KBM-7 (cell line): ENCODE measurements at places on chromosomes 4 and X.
A peak's percentile ranks its signal among the peaks of the same experiment; 100 is the strongest.

- DNase-seq: no peak
Observed at GRCh38 chr4:82773057-82773456, 25.5 kb downstream of the SCD5 start.

GRCh38 chrX:115940888-115941332 lies 229.6 kb upstream of the AGTR2 start:
- DNase-seq: peak; percentile 70

- no peak for DNase-seq
Observed at GRCh38 chrX:10986616-10987015, 124.5 kb upstream of the HCCS start.

DNA sequence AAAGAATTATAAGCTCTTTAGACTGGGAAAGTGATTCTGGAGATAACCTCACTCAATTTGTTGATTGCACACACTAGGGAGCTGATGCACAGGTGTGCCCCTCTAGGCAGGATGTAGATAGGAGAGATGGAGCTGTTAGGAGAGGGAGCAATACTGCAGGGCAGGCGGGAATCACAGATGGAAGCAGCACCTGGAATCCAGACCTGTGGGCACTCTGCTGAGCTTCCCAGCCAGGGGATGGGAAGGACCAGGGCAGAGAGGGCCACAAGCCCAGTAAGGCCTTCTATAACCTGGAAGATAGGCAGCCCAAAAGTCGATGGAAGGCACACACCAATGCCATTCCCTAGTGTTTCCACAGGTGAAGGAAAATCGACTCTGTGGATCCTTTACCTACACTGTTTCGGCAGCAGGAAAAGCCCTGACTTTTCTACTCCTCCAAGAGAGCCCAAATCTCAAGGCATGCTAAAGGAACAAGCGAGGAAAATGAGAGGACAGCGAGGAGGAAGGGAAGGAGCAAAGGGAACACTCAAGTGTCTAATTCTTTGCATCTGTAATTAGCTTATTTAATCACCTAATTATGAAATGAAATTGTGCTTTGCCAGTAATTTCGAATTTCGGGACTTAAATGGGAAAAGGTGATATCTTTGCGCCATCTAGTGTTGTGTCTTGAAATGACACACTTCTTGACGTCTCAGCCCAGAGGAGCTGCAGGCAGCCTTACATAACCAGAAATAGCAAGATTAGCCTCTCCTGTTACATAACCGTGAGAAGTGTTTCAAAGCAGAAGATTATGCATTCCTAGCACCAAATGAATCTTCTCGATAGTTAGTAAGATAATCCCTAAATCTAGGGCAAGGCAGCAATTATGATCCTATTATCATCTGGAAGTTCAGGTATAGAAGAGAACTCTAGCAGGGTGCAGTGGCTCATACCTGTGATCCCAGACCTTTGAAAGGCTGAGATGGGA lies 31.0 kb upstream of the TLR3 start:
- DNase-seq: peak; percentile 92

- no peak for DNase-seq
Observed at GRCh38 chr4:81180916-81181315, 34.1 kb downstream of the PRKG2 start.

DNA sequence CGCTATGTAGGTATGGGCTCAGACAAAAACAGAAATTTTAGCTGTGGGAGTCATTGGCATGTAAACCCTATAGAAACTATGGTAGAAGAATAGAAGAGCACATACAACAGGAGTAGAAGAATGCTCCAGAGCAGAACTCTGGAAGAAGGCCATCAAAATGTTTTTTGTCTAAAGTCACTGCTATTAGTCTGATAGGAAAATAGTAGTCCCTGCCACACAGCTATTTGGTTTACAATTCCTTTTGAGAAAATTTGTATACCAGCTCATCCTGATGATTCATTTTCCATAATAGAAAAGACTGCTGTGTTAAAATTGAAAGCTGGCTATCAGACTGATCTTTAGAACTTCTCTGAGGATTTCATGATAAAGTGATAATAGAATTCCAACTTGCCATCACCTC lies 32.8 kb upstream of the ADAD1 start:
- no peak for DNase-seq

- DNase-seq: no peak
Observed at GRCh38 chr4:89379511-89380044, 72.0 kb upstream of the GPRIN3 start.

DNA sequence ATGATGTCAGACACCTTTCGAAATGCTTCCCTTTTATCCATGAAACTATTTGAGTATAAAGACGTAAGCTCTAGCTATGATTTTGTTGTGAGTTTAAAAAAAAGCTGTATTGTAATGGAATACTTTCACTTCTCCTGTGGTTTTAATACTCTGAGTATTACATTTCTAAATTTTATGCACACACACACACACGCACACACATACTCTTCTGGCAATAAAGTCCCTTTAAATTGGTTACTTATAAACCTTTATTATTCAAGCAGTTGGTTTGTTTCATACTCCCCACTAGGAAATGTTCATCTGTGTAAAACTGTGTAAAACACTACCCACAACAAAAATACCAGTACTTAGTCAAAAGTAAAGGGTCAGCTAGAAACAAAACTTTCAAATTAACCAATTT lies 18.2 kb downstream of the VAMP7 start:
- DNase-seq: no peak

GRCh38 chr4:74228691-74229640 lies 71.0 kb downstream of the MTHFD2L start:
- peak; percentile 86 for DNase-seq

GRCh38 chrX:102712981-102713625 lies 855 bp downstream of the GPRASP2 start:
- DNase-seq: peak; percentile 84

DNA sequence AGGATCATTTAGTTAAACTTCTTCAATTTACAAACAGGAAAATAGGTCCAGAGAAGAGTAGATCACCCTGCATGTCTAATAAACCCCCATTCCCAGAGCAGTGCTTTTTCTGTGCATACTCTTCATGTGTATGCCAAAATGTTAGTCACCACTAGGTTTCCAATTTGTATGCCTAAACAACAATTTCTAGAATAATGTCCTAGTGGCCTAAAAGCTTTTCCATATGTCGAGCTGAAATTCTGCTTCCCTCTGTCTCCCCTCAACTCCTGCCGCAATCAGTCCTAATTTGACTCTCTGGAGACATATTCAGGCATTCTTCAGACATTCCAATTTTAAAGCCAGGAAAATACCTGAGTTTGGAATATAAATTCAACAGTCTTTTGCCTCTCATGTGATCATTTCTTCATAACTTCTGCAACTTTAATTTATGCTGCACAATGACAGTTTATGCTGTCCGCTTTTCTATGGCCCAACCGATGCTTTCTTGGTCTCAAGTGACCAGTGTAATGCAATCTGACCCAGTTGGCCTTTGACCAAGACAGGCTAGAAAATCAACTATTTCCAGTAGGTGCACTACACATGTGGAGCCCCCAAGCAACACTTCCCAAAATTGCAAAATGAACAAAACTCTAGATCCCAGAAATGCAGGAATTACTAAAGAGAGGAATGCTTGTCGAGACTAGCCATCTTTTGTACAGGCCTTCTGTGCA lies 122.9 kb upstream of the FMR1 start:
- no peak for DNase-seq
